ENCODE measurements at places on chromosomes 2 and 18.

DNA sequence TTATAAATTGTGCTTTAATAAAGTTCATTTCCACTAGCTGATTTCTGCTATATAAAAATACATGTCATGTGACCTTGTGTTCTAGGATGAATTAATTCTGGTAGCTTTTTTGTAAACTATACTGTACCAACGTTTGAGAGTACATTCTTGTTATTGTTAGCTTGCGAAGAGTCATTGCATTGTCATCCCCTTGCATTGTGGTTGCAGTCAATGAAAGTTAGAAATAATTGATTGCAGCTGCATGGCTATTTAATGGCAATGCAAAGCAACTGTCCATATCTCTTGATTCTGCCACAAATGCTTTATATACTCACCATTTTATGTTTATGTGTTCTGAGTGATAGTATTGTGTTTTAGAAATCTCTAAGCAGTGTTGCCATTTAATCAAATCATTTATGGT is 91.6 kb downstream of the ZNF407 start:
- no peak for DNase-seq

- no peak for DNase-seq
Observed at GRCh38 chr2:18514526-18515461, 45.7 kb downstream of the RDH14 start.

DNA sequence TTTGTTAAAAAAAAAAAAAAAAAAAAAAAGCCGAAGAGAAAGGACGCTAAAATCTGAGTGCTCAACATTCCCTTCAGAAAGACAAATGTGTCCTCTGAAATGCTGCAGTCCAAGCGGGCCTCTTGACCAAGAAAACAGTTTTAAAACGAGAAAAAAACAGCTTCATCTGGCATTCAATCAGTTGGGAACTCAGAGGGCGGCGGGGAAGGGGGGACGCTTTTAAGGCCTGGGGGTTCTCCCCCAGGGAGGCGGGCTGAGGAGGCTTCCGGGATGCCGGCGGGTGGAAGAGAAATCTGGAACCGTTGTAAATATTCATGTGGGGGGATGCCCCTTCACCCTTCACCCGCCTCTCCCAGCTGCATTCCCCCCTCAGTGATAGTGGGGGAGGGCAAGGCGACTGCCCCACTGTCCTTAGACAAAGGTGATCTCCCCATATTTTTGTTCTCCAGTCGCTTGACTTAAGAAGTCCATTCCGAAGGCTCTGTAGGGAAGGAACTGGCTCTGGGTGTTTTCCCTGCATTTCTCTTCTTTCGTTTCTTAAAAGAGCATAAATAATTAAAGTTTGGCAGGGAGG is 3.3 kb upstream of the HOXD11 start:
- no peak for DNase-seq

GRCh38 chr18:38241736-38242135 is 676.1 kb upstream of the CELF4 start:
- no peak for DNase-seq

GRCh38 chr2:99648178-99648844 is 158.5 kb upstream of the REV1 start:
- no peak for DNase-seq

DNA sequence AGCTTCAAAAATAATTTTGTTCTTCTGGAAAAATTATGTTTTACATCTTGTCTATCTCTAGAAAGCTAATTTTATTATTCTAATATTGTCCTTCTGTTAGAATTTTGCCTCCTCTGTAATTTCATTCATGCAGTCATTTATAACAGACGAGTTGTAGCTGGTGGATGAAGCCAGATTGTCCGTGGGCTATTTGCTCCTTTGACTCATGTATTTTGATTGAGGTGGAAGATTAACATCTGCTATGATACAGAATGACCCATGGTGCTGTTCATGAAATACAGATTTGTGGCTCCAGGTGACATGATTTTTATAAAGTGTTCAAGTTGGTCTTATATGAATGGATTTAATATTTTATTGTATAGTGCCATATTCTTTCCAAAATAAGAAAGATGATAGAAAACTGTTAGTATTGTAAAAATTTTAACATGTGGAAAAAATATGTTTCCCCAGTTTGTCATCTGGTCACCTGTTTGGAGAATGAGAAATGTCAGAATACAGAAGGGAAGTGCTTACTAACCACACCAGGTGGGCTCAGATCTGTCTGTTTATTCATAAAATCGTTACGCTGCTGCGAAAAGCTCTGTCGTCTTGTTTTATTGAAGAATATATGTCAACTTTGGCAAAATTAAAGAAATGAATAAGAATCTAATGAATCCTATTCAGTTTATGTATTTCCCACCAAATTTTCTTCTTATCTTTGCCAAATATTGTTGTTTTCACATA is 20.4 kb upstream of the L3MBTL4 start:
- no peak for DNase-seq

DNA sequence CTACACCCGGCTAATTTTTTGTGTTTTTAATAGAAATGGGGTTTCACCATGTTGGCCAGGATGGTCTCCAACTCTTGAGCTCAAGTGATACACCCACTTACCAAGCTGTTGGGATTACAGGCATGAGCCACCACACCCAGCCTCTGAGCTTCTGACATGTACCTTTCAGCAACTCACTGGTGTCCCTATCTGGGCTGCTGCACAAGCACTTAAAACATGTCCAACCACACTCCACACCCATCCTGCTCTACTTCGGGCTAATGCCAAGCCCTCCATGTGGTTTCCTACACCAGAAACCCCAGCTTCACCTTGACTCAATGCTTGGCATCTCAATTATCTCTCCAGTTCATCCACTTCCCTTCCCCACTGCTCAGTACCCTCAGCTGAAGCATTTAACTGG is 22.4 kb upstream of the ARMC9 start:
- no peak for DNase-seq

DNA sequence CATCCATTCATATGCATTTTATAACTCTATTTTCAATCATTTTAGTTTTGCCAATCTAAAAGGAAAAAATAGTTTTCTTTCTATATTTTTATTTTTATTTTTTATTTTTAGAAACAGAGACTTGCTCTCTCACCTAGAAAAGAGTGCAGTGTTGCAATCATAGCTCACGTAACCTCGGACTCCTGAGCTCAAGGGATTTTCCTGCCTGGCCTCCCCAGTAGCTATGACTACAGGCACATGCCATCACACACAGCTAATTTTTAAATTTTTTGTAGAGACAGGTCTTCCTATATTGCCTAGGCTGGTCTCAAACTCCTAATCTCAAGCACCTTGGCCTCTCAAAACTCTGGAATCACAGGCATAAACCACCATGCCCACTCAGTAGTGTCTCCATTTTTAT is 125.5 kb upstream of the XIRP2 start:
- no peak for DNase-seq

GRCh38 chr18:49376046-49376445 is 84.4 kb downstream of the DYM start:
- no peak for DNase-seq

DNA sequence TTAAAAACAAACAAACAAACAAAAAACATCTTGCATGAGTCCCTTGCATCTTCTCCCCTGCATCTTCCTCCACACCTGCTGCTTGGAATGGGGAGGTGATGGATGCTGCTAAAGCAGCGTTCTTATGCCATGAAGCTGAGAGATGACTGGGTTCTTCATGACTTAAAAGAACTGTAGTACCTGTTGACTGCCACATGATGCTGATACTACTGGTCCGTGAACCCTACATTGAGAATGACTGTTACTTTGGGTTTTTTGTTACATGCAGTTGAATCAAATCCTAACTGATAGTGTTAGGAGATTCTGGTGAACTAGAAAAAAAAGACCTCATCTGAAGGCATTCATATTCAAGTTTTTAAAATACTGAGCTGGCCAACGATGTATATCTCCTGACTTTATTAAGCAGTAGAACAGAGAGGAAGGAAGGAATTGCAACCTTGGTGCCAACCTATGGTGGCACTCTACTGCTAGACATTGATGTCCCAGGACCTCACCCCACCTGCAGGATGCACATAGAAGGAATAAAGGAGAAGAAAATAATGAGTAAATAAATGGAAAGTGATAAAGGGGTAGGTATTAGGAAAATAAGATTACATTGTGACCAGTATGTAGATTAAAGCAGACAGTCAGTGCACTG is 63.2 kb upstream of the SPAG16 start:
- DNase-seq, result no peak

DNA sequence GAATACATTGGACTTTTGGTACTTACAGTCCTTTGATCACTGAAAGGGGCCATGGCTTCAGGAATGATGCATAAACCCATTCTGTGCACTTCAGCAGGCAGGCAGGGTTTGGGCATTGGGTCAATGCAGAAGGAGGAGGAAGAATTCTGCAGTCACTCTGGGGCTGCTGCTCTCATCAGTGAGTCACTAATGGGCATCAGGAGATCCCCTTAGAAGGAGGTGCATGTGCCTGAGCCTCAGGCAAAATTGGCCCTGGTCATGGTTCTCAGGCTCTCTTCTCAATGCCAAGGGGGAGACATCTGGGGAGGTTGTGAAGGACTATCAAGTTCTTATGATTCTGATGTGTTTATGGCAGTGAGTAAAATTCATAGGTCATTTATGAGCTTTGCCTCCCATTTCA is 52.0 kb upstream of the TNP1 start:
- no peak for DNase-seq

- DNase-seq, result no peak
Observed at GRCh38 chr2:152383702-152384101, 48.7 kb downstream of the FMNL2 start.

DNA sequence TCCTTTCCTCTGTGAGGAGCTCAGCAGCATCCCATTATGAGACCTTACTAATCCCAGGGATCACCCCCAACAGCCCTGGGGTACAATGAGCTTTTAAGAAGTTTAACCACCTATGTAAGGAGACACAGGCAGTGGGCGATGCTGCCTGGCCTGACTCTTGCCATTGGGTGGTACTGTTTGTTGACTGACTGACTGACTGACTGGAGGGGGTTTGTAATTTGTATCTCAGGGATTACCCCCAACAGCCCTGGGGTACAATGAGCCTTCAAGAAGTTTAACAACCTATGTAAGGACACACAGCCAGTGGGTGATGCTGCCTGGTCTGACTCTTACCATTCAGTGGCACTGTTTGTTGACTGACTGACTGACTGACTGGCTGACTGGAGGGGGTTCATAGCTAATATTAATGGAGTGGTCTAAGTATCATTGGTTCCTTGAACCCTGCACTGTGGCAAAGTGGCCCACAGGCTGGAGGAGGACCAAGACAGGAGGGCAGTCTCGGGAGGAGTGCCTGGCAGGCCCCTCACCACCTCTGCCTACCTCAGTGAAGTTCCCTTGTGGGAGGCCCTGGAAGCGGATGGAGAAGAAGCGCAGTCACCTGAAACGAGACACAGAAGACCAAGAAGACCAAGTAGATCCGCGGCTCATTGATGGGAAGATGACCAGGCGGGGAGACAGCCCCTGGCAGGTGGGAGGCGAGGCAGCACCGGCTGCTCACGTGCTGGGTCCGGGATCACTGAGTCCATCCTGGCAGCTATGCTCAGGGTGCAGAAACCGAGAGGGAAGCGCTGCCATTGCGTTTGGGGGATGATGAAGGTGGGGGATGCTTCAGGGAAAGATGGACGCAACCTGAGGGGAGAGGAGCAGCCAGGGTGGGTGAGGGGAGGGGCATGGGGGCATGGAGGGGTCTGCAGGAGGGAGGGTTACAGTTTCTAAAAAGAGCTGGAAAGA is 7.6 kb downstream of the PROC start:
- DNase-seq, result no peak

GRCh38 chr2:127195140-127196074 is 24.7 kb downstream of the CYP27C1 start:
- no peak for DNase-seq

- no peak for DNase-seq
Observed at GRCh38 chr2:241944821-241945220, 75.3 kb downstream of the RTP5 start.

- DNase-seq, result no peak
Observed at GRCh38 chr2:219385958-219386520, 1.7 kb downstream of the DNPEP start.

DNA sequence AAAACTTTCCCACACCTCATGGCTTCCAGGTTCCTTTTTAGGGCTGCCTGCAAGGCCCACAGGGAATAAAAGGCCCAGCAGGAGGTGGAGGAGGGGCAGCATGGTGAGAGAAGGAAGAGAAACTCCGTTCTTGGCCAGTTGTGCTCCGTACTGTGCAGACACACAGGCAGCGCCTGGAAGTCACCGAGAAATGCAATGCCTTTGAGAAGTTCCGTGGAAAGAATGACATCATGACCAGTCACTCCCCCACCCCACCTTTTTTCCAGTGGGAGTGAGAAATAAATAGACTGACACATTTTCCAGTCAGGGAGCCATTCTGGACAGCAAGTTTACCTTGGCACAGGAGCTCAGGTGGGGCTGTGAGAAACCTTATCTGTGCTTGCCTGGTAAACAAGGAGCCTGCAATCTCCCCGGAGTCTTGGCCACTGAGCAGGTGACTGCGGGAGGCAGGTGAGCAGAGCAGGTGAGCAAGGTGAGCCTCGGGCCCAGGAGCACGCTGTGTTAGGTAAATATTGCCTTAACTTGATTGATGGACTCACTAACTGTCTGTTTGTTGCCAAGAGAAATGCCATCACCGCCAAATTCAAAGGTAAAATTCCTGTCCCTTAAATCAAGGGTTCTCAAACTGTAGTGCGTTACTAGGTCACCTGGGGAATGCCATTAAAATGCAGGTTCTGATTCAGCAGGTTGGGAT is 13.5 kb upstream of the LBH start:
- peak; percentile 74 for DNase-seq
